ENCODE measurements at places on chromosomes 6 and 20.

- DNase-seq, result no peak
Measured at GRCh38 chr6:30716879-30717128, 277 bp downstream of the MDC1 start.

DNA sequence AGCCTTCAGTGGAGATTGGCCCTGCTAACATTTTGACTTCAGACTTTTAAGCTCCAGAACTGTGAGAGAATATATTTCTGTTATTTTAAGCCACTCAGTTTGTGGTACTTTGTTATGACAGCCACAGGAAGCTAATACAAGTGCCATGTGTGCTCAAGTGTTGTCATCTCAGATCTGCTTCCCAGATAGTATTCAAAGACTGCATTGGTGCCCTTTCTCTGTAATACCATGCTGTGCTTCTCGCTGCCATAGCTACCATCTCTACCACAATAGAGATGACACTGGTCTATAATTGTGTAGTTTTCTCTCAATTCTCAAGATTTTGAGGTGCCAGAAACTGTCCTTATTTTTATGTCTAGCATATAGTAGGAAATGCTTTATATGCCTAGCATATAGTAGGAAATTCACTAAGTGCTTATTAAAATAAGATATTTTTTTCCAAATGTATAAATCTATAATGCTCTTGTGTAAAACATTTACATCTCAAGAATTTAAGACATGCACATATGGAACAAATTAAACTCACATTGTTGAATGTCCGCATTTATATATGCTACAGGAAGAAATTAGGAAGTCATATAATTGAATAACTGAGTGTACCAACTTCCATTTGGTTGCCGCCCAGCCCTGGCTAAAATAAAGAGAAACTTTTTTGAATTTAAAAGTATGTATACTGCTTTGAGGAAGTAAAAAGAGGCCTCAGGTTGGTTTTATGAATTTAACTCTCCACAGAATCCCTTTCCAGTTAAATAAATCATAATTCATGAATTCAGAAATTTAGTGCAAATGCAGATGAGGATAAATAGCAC lies 77.6 kb downstream of the TPBG start:
- no peak for DNase-seq

DNA sequence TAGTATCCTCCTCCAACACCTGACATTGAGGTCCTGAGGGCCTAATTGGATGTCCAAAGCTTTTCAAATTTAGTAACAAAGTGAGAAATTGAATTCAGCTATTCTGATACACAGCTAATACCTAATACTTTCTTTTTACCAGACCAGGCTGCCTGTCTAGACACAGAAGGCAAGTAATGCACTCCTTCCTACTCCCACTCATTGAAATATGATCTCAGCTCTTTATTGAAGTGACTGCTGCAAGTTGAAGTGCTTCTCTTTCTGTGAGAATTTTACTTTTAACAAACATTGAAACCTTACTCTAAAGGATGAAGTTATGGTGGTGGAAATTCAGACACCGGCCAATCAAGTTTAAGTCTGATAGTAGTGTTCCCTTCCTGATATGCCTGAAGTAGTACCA lies 90.8 kb upstream of the OGFRL1 start:
- DNase-seq, result no peak

GRCh38 chr20:32358632-32358882 lies 426 bp downstream of the ASXL1 start:
- DNase-seq, result no peak

DNA sequence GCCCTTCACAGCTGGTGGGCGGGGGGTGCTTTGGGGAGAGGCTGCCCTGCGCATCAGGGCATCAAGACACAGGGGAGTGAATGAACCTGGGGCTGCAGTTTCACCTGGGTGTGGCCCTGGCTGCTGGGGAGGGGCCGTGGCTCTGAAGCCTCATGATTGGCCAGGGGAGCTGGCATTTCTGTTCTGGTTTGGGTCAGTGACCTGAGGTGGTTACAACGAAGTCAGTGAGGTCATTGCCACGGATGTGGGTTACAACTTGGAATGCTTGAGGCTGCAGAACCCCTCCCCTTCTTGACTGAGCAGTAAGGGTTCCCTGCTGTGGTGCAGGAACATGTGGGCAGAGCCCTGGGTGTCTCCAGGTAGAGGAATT lies 3.0 kb downstream of the TCEA2 start:
- DNase-seq, result no peak

DNA sequence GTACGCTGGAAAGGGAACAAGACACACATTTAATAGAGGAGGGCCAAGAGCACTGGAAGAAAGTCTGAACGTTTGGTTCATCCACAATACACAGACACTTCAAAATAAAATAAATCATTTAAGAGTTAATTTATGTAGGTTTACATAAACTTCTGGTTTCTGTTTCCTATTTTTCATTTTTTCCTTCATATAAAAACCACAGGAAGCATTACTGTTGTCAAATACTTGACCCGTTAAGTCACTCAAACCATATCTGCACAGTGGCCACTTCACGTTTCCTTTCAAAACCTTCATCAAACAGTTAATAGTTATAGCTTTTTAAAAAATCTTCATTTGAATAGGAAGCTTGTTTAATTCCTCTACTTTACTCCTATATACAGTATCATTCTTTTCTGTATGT lies 257.6 kb upstream of the THEMIS start:
- no peak for DNase-seq

DNA sequence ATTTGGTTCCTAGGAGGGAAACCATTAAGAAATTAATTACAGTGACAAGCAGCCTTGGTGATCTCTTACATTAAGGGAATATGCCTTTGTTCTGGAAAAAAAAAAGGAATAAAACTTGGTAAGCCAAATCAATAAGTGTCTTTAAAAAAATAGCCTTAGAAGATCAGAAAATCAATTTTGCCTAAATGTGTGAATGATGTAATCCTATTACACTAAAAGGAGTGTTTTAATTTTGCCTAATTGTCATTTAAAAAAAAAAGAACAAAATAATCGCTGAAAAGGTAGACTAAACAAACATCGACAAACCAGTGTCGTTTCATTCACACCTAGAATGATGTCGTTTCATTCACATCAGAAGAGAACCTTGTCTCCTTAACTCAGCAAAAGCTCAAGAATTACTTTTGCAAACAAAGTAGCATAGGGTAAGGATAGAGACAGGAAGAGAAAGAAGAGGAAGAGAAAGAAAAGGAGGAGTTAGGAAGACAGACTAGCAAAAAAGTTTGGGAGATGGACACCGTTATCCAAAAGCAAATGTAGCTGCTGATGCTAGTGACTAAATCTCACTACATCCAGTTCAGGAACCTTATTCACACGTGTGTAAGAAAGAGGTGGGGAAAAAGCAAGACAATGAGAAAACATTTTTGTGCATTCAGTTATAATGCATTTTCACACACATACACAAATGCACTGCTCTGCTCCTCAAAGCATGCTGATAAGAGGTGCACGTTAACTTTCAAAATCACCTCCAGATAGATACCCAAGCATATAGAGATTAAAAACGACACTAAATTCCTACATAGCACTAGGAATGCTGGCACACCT lies 60.6 kb downstream of the HIVEP2 start:
- DNase-seq, result no peak

GRCh38 chr20:23652371-23652770 lies 14.6 kb upstream of the CST3 start:
- DNase-seq, result no peak

GRCh38 chr6:3773678-3774298 lies 22.3 kb upstream of the PXDC1 start:
- no peak for DNase-seq

DNA sequence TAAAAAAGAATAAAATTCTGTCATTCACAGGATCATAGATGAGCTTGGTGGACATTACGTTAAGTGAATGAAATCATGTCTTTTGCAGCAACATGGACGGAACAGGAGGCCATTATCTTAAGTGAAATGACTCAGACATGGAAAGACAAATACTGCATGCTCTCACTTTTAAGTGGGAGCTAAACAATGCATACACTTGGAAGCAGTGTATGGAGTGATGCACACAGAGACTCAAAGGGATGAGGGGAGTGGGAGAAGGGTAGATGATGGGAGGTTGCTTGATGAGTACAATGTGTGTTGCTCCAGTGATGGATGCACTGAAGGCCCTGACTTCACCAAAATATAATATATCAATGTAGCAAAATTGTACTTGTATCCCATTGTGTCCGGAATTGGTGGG lies 293.4 kb downstream of the CD109 start:
- no peak for DNase-seq

- DNase-seq, result no peak
Measured at GRCh38 chr6:118506071-118506638, 41.9 kb upstream of the PLN start.

- DNase-seq, result no peak
Measured at GRCh38 chr6:3061501-3061941, 6.8 kb upstream of the RIPK1 start.

DNA sequence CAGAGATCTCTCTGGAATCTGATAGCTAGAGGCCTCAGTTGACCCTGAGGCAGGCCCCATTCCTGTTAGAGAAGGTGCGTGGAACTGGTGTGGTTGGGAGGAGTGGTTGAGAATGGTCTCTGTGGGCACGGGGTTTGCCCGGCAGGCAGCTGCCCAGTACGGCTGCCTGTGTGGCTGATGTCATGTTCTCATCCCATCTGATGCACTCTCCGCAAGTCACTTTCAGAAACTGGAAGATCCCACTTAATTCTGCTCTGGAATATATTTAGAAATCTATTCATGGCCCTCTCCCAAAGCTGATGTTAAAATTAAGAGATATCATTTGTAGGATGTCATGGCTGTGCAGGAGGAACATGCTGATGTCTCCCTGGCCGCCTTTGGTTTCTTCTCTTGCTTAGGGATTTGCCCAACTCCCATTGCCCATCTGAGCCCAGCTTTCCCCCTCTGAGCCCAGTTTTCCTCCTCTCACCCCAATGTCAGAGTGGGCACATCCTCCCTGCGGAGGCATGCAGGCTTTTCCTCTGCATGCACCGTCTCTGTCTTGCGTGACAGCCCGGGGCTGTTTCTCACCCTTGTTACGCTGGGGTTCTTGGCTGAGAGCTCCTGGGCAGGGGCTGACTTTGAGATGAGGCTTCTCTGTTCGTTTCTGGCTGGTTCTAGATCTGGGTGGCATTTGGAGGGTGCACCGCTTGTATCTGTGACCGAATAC lies 21.0 kb downstream of the PHACTR3 start:
- no peak for DNase-seq

- DNase-seq, result peak; percentile 54
Measured at GRCh38 chr6:38493931-38494547, 145.7 kb downstream of the BTBD9 start.

- DNase-seq, result no peak
Measured at GRCh38 chr20:23078351-23079015, 7.6 kb downstream of the CD93 start.

GRCh38 chr6:45310118-45310788 lies 17.9 kb upstream of the RUNX2 start:
- DNase-seq, result peak; percentile 0

GRCh38 chr20:36267605-36268381 lies 31.5 kb downstream of the AAR2 start:
- DNase-seq, result no peak

DNA sequence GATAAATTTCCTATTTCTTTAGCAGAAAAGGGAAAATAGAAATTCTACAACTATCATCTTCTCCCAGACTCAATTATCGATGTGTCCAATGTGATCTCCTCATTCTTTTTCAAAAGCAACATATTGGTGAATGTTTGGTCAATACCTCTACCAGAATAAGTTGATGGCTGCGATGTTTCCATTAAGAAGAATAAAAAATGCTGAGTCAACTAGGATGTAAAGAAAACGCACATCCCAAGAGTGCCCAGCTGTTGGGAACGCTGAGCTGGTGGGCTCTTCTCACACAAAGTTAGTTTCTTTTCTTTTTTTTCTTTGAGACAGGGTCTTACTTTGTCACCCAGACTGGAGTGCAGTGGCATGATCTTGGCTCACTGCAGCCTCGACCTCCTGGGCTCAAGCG lies 39.8 kb downstream of the RAMACL start:
- no peak for DNase-seq

DNA sequence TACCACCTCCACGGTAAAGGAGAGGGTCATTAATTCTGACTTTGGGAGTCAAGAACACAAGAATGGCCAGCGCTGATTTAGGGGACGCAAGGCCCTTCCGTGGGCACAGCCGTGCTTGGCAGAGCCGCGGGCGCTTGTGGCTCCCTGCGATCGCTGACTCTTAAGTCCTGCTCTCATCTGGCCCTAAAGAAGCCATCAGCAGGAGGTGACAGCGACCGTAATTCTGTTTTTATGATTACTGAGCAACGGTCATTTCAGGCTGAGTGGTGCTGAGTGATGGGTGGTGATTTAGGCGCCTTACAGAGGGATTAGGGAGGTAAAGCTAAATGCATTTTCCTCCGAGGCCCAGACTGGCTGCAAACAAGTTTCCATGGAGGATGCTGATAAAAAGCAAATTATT lies 364.6 kb upstream of the SULF2 start:
- no peak for DNase-seq

DNA sequence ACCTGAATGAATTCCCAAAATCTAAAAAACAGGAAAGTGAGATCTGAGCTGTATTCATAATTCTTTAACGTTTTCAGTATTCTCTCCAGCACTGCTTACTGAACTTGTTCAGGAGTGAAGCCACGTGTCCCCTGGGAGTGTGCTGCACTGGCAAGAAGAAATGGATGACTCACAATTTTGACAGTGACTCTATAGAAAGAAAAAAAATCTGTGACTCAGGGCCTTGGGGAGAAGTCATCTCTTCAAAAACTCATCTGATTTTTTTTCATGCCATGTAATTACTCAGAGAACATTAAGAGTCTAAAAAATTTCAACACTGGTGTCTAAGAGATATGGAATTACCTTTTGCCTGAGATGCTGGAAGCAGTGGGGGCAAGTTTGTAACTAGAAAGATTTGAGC lies 39.7 kb downstream of the ANKEF1 start:
- no peak for DNase-seq

- DNase-seq, result no peak
Measured at GRCh38 chr20:20993372-20993771, 112.8 kb downstream of the LINC00237 start.

DNA sequence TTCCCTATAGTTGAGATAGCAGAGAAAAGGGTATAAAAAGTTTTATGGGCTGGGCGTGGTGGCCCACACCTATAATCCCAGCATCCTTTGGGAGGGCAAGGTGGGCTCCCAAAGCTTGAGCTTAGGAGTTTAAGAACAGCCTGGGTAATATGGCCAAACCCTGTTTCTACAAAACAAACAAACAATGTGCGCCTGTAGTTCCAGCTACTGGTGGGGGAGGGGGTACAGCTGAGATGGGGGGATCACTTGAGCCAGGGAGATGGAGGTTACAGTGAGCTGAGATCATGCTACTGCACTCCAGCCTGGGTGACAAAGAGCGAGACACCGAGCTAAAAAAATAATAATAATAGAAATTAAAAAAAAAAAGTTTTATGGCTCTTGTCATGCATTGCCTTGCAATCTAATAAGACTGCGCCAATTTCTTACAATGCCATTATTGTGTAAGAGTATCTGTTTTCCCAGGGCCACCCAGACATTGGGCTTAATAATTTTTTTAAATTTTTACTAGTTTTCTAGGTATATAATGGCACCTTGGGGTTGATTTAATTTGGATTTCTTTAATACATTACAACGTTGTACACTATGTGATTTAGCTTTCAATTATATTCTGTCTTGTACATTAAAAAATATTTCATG lies 3.9 kb downstream of the ACSS2 start:
- no peak for DNase-seq

All from stimulated activated CD4-positive, alpha-beta T cell treated with anti-CD3 and anti-CD28 coated beads, TNF-alpha, amount 100 ng/mL, for 4 hours (primary cell).